ENCODE measurements at places on chromosomes 6 and 20.
A peak's percentile ranks its signal among the peaks of the same experiment; 100 is the strongest.

GRCh38 chr20:18390201-18390600, 76.6 kb downstream of the DZANK1 start:
- no peak overlapping the region for H3K27ac ChIP-seq
- H3K4me1 ChIP-seq = no peaks in the 10 kb centered on the region
- no peaks in the 10 kb centered on the region for H3K27me3 ChIP-seq

DNA sequence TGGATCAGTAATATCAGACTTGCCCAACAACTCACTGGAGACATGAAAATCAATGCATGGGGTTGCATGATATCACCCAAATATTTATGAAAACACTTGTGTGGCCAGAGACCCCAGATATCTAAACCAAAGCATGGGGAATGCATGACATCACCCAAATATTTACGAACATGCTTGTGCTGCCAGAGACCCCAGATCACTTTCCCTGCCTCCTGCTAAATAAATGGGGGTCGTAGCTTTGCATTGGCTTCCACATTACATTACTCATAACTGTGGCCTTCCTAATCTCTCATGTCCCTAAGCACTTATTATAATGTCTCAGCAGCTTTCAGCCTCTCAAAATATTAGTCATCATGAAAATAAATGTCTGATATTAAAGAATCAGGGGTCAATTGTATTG, 838.0 kb upstream of the DEFB115 start:
- DNase-seq = no peak
- H3K27me3 ChIP-seq = no peaks in the 10 kb centered on the region
- H3K27ac ChIP-seq = no peak overlapping the region
- H3K4me3 ChIP-seq = no peak overlapping the region

DNA sequence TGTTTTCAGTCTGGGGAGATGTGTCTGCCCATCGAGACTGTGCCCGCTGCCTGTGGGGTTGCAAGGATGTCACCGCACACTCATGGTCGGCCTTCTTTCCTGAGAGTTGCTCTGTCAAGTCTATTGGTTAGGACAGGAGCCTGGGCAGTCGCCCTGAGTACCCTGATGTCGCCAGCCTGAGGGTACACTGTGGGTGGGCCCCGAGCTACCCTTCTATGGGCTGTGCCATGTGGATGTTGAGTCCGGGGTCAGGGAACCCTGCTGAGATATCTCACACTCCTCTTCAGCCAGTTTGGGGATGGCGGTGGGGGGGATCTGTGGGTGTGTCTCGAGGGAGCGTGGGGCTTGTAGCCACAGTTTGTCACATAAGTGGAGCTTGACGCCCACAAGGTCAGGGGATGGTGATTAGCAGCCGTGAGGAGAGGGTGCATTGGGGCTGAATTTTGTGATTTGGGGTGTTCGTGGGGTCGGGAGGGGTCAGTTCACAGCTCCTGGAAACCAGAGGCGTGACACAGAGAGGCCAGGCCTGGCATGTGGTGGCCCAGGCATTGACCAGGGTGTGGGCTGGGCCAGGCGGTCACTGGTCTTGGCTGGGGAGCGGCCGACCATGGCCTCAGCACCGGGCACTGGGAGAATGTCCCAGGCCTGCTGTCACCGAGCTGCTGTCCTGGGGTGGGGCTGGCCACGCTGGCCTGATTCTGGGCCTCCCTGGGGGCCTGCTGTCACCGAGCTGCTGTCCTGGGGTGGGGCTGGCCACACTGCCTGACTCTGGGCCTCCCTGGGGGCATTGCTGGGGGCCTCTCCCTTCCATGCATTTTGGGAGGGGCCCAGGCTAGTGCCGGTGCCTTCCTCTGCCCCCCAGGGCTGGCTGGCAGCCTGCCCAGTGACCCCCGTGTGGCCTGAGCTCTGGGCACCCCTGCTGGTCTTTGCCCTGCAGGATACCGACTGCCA, 1.6 kb upstream of the NPBWR2 start:
- H3K4me1 ChIP-seq = no peaks in the 10 kb centered on the region
- no peaks in the 10 kb centered on the region for H3K27me3 ChIP-seq
- no peaks in the 10 kb centered on the region for H3K36me3 ChIP-seq
- no peak for DNase-seq
- no peak overlapping the region for H3K27ac ChIP-seq
- no peak overlapping the region for H3K4me3 ChIP-seq

GRCh38 chr6:45507186-45507585, 129.5 kb upstream of the SUPT3H start:
- peak overlapping the region; percentile 8 for H3K27ac ChIP-seq
- peaks cover 47% of the 10 kb centered on the region for H3K4me1 ChIP-seq
- no peaks in the 10 kb centered on the region for H3K27me3 ChIP-seq
- DNase-seq = no peak

DNA sequence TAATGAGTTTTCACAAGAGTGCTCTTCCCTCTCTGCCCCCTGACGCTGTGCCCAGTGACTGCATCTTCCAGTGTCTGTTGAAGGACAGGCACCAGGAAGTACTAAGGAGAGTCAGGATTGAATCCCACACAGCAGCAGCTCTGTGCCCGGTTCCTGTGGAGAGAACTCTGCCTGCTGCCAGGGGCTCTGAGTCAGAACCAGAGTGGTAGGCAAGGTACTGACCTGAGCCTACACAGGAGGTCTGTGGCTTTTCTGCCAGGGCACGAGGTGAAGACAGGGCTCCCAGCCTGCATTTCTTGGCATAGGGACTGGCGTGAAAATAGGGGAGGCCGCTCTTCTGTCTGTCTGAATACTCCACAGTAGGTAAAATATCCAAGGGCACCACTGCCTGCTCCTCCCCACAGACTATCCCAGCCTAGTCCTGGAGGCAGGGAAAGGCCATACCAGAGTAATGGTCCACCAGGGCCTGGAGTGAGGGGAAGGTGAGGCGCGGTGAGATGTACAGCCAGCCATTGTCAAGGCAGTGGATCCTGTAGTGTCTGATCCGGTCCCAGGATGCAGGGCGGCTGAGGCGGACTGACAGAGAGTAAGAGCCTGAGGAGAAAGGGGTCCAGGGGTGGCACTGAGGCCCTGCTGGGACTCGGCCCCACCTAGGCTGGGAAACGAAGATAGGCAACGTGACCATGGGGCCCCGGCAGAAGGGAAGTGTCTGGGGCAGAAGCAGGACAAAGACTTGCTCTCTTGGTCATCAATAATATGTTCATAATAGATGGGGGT, 9.4 kb downstream of the RAB5IF start:
- H3K36me3 ChIP-seq = peaks cover 55% of the 10 kb centered on the region
- peaks cover 9% of the 10 kb centered on the region for H3K4me1 ChIP-seq
- no peak overlapping the region for H3K4me3 ChIP-seq
- peak overlapping the region; percentile 52 for H3K27ac ChIP-seq
- DNase-seq = no peak

DNA sequence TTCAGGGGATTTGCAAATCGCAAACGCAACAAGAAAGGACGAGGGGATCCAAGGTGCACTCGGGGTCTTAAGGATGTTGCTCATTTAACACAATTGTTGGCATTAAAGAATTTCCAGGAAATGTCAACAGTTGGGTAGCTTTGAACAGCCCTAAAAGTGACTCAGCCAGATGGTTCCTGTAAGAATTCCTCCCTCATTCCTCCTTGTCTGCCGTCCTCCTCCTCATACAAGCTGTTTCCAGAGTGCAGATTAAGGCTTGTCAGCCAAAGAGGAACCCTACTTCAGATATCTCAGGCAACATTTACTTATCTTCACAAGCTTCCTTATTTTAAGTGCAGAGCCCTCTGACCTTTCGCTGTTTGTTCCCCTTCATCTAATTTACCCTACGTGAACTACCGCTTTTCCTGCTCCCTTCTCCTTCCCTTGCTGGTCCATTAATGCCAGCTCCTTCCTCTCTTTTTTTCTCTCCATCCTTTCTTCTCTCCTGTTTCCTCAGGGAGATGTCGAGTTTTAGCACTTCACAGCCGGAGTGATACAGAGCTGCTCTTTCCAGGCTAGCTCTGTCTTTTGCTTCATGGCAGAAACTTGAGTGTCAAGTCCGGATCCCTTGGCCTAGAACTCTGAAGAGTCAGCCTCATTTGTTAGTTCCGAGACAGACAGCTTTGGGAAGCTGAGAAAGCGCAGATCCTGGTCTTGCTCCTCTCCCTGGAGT, 26.1 kb upstream of the TBC1D7 start:
- H3K4me3 ChIP-seq = no peak overlapping the region
- peaks cover 44% of the 10 kb centered on the region for H3K4me1 ChIP-seq
- DNase-seq = no peak
- peak overlapping the region; percentile 98 for H3K27ac ChIP-seq

DNA sequence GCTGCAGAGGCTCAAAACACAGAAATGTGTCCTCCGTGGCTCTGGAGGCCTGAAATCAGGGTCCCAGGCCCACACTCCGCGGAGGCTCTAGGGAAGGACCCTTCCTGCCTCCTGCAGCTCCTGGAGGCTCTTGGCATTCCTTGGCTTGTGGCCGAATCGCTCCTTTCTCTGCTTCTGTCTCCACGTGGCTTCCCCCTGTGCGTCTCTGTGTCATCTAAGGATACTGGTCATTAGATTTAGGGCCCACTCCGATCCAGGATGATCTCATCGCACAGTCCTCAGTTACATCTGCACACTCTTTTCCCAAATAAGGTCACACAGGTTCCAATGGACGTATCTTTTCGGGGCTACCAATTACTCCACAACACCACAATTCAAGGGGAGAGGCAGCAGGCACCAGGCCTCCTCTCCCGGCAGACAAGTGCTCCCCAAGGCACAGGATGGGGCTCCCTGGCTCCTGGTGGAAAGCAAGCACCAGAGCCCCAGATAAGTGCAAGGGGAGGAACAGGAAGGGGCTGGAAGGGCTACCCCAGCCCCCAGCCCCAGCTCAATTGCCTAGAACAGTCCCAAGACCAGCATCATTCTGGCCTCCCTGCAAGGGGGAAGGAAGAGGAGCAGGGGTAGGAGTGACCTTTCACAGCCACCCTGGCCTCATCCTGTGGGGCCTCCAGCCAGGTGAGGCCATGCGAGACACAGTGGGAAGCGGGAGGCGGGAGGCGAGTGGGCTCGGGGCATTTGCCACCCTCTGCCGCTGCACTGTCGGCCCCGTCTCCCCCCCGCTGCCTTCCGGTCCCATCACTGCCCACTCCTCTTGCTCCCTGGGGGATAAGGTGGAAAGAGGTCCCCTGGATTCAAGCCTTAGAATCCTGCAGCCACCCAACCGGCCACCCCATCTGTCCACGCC, 16.3 kb downstream of the NTSR1 start:
- H3K4me1 ChIP-seq = peaks cover 25% of the 10 kb centered on the region
- H3K27me3 ChIP-seq = peaks cover 61% of the 10 kb centered on the region
- H3K36me3 ChIP-seq = peaks cover 17% of the 10 kb centered on the region
- no peak overlapping the region for H3K4me3 ChIP-seq
- H3K27ac ChIP-seq = no peak overlapping the region

DNA sequence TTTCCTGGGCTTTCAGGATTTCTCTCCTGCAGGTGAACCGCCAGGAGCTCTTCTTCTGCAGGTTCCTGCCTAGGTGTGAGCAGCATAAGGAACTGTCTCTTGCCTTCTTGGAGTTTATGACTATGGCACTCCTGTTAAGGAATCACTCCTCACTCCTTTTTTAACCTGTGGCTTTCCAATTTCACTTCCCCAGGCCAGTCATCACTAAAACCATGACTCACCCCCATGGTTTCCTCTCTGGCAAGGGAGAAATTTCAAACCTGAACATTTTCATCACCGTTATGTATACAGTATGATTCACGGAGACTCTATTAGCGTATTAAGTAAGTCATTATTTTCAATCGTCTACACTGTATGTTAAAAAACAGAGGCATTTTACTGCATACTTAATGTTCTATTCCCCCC, 78.2 kb upstream of the ARID1B start:
- no peak for DNase-seq
- peaks cover 21% of the 10 kb centered on the region for H3K27me3 ChIP-seq
- no peaks in the 10 kb centered on the region for H3K36me3 ChIP-seq
- H3K27ac ChIP-seq = no peak overlapping the region
- no peak overlapping the region for H3K4me3 ChIP-seq
- H3K4me1 ChIP-seq = peaks cover 22% of the 10 kb centered on the region

DNA sequence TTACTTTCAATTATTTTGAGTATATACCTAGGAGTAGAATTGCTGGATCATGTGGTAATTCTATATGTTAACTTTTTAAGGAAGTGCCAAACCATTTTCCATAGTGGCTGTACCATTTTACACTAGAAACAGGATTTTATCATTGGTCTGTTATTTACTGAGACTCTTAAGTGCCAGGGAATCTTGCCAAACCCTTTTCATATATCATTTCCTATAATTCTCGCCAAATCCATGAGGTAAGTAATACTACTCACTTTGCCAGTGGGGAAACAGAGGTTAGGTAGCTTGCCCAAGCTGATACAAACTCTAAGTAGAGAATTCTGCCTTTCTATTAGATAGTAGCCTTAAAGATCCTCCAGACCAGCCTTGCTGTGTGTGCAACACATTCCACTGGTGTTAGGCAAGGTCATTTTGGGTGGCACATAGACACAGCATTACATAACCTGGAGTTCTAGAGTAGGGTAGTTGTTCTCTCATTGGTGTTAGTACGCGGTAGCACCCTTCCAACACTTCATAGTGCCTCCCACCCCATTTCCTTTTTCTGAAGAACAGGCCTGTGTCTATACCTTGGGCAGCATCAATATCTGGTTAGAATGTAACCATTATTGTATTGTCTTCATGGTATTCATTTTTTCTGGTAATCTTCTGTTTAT, 65.5 kb downstream of the ARID1B start:
- no peaks in the 10 kb centered on the region for H3K27me3 ChIP-seq
- no peak for DNase-seq
- H3K27ac ChIP-seq = no peak overlapping the region
- H3K4me1 ChIP-seq = peaks cover 37% of the 10 kb centered on the region
- H3K4me3 ChIP-seq = no peak overlapping the region
- peaks cover 24% of the 10 kb centered on the region for H3K36me3 ChIP-seq

- peaks cover 7% of the 10 kb centered on the region for H3K36me3 ChIP-seq
- no peak overlapping the region for H3K27ac ChIP-seq
- H3K4me1 ChIP-seq = peaks cover 11% of the 10 kb centered on the region
- peaks cover 1% of the 10 kb centered on the region for H3K27me3 ChIP-seq
- H3K4me3 ChIP-seq = no peak overlapping the region
These were observed 54.0 kb downstream of the IL22RA2 start for GRCh38 chr6:137119196-137120104.

DNA sequence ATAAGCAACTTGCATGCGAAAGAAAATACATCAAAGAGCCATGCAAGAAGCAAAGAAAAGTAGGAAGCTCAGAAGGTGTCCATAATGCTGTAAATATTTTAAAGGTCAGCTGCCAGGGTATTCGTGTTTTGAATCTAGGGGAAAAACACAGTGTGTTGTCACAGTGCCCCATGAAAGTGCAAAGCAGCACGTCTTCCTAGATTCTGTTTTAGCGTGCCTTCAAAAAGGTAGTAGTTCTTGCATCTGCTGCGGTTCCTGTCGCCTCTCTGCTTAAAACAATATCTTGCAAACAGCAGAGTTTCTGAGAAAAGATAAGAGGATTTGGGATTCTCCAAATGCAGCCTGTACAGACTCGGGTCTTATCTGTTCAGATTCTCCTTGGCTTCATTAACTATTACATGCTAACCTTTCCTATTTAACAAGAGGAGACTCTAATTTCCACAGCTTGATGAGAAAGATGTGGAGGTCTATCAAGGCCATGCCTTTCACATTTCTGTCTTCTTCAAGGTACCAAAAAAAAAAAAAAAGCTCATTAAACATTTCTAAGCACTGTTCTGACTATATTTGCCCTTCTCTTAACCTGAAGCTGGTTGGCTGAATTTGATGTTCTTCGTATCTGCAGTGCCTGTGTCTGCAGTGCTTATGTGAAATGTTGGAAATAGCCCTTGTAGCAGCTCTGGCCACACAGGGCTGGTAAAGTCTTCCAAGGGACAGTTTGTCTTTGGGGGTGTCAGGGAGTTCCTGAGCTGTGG, 297.5 kb downstream of the ADGB start:
- H3K4me1 ChIP-seq = peaks cover 12% of the 10 kb centered on the region
- peaks cover 15% of the 10 kb centered on the region for H3K27me3 ChIP-seq
- no peak overlapping the region for H3K27ac ChIP-seq
- no peaks in the 10 kb centered on the region for H3K36me3 ChIP-seq
- H3K4me3 ChIP-seq = no peak overlapping the region
- DNase-seq = no peak

- no peak for DNase-seq
- no peak overlapping the region for H3K4me3 ChIP-seq
- H3K27ac ChIP-seq = no peak overlapping the region
- peaks cover 21% of the 10 kb centered on the region for H3K36me3 ChIP-seq
- H3K27me3 ChIP-seq = no peaks in the 10 kb centered on the region
These were observed 154.5 kb downstream of the ASCC3 start for GRCh38 chr6:100726666-100727065.

Data from activated CD4-positive, alpha-beta memory T cell treated with anti-CD3 and anti-CD28 coated beads, Interleukin-2, amount 10 ng/mL, durations not matched to agents 7 days and 5 days (primary cell).